Neural crest cell (in vitro differentiated cells): ENCODE measurements at places on chromosomes 16 and 17. TPM values are rescaled to one million over a fixed set of nuclear protein-coding genes. Genes with fewer than 3 reads are reported as not detected.
A peak's percentile ranks its signal among the peaks of the same experiment; 100 is the strongest.

SPAG5 gene
- 147 and 151 TPM in 2 replicates for total RNA-seq

GGT6 gene
- total RNA-seq: not detected in 2 replicates

- H3K36me3 ChIP-seq: no peaks in the 10 kb centered on the region
- peak within 1 kb of the TSS; percentile 74 for H3K4me3 ChIP-seq
- DNase-seq: peak; percentile 63
- no peaks in the 10 kb centered on the region for H3K27me3 ChIP-seq
These were observed at the start of gene PLEKHG4 for GRCh38 chr16:67279296-67280089. Gene PLEKHG4 (plus strand): TSS chr16:67279532. CDS start chr16:67280045, 513 bp downstream.

GRCh38 chr16:79372503-79373184 lies 227.9 kb downstream of the MAF start:
- H3K4me1 ChIP-seq: no peaks in the 10 kb centered on the region
- no peak overlapping the region for H3K4me3 ChIP-seq
- no peak overlapping the region for H3K27ac ChIP-seq
- DNase-seq: no peak

GRCh38 chr16:77788181-77789084 lies at the start of gene VAT1L:
Gene VAT1L (plus strand): TSS chr16:77788564. CDS start chr16:77788683, 119 bp downstream.
- H3K4me1 ChIP-seq: peaks cover 10% of the 10 kb centered on the region
- DNase-seq: peak; percentile 47
- peaks cover 69% of the 10 kb centered on the region for H3K27me3 ChIP-seq
- peak within 1 kb of the TSS; percentile 94 for H3K4me3 ChIP-seq
- no peak within 1 kb of the TSS for H3K27ac ChIP-seq

GRCh38 chr16:82093666-82094300 lies 58.7 kb downstream of the HSD17B2 start:
- no peak overlapping the region for H3K4me3 ChIP-seq
- H3K27me3 ChIP-seq: no peaks in the 10 kb centered on the region
- peaks cover 3% of the 10 kb centered on the region for H3K4me1 ChIP-seq
- H3K27ac ChIP-seq: no peak overlapping the region
- DNase-seq: no peak
- H3K36me3 ChIP-seq: no peaks in the 10 kb centered on the region
